ENCODE measurements at places on chromosomes 13 and 19.
A peak's percentile ranks its signal among the peaks of the same experiment; 100 is the strongest.

DNA sequence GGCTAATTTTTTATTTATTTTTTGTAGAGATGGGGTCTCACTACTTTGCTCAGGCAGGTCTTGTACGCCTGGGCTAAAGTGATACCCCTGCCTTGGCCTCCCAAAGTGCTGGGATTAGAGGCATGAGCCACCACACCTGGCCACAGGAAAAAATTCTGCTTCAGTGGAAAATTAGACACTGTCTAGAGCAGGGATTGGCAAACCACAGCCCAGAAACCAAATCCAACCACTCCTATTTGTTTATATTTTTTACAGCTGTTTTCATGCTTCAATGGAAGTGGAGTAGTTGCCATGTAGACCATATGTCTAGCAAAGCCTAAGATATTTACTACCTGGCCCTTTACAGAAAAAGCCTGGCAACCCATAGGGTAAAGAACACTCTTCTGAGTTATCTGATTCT lies 123.7 kb upstream of the MRI1 start:
- DNase-seq = no peak

- DNase-seq = no peak
Measured at GRCh38 chr13:106101201-106101600, 434.3 kb downstream of the EFNB2 start.

DNA sequence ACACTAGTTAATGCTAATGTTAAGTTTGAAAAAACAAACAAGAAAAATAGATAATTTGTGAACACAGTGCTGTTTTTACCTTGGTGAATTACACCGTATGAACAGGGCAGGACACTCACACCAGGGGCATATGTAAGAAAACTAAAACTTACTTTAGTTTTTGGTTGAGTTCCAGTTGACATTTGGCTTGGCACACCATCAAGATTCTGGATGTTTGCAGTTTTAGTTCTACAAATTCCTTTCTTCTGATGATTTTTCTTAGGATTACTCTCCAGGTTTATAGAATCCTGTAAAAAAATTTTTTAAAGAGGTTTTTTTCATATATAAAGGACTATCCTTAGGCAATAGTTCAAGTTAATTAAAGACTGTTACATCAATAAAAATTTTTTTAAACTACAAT lies 238.5 kb upstream of the STARD13 start:
- DNase-seq = no peak

GRCh38 chr19:3753631-3754410 lies 7.7 kb downstream of the APBA3 start:
- no peak for DNase-seq

DNA sequence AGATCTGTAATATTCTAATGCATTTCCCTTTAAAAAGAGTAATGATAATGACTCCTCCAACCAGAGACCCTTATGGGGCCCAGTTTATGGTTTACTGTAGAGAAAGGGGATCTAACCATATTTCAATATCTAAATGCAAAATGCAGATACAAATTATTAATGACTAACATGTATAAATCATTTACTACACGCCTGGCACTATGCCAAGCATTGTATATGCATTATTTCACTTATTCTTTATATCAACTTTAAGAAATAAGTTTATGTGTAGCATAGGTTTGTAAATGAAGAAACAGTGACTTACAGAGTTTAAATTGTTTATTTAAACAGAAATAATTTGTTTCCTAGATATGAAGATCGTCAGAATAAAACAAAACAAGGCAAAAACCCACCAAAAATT lies 86.2 kb upstream of the SCEL start:
- no peak for DNase-seq

DNA sequence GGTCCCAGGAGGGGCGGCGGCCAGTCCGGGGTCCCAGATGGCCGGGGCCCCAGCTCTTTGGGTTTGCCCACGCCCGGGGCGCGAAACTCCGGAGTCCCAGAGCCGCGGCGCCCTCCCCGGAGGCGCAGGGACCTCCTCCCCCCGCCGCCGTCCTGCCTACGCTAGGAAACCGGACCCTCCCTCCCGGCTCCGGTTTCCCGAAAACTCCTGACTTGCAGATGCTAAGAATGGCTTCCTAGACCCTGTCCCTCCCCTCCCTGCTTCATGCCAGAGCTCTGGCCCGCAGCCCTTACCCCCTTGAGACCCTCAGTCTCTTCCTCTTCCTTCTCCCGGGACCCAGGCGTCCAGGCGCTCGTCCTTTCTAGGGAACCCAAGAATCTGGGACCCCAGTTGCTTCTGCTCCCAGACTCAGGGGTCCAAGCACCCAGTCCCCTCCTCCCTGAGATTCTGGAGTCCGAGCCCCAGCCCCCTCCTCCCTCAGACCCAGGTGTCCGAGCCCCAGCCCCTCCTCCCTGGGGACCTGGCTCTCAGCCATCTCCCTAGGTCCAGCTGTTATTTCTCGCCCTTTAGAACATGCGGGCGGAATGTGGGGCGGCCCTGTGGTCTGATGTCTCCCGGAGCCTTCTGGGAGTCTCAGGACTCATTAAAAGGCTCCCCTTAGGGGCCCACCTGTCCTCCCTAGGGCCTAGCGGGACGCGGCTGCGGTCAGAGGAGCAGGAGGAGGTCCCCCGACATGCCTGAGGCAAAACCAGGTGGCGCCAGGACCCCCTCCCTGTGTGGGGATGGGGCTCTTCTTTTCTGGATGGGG lies at the start of gene MYBPC2:
TSS of gene MYBPC2 (plus strand) at position 672 of the 808 bp plus-strand sequence. CDS start at position 734, 62 bp downstream.
- DNase-seq = no peak

DNA sequence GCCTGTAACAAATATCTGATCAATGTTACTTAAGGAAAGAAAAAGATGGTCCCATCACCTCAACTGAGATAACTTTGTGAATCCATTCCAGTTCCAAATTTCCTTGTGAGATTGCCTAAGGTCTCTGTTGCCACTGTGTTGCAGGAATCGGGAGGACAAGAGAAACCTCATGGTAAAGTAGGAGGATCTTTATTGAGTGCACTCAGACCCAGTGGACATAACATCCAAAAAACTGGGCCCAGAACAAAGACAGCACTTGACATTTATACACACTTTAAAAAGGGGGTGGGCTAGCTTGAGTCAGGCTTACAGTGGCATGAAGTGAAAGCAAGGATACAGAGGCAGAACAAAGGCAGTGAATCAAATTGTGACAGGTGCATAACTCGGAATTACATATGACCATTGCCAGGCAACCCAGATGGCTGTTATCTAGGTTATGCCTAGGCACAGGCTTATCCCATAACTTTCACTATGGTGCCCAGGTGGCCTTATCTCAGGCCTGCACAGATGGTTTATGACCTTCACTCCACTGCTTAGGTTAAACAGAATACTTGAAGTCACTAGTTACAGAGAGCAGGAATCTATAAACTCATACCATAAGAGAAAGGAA lies 459.4 kb upstream of the PCDH20 start:
- DNase-seq = no peak

DNA sequence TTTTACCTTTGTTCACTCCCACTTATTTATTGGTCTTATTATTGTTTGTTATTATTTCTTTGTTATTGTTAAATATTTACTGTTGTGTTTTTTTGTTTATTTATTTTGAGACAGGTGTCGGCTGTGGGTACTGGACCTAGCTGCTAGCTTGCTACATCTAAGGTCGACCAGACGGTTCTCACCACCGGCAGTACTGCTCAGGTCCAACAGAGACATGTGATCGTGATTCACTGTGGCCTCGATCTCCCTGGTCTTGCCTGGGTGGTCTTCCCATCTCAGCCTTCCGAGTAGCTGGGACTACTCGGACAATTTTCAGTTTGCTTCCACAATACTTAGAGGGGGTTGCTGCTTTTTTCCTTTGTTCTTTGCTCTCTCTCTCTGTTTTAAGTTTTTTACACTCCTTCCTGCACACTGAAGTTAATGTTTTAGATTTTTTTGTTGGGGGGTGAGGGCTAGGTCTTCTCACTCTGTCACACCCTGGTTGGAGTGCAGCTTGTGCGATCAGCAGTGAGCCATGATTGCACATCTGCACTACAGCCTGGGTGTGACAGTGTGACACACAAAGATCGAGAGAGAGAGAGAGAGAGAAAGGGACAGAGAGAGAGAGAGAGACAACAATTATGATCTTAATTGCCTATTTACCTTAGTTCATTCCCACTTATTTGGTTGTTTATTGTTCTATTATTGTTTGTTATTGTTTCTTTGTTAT lies 1432.4 kb downstream of the UQCRFS1 start:
- no peak for DNase-seq

- no peak for DNase-seq
Measured at GRCh38 chr13:43963726-43964125, 84.0 kb downstream of the LACC1 start.

DNA sequence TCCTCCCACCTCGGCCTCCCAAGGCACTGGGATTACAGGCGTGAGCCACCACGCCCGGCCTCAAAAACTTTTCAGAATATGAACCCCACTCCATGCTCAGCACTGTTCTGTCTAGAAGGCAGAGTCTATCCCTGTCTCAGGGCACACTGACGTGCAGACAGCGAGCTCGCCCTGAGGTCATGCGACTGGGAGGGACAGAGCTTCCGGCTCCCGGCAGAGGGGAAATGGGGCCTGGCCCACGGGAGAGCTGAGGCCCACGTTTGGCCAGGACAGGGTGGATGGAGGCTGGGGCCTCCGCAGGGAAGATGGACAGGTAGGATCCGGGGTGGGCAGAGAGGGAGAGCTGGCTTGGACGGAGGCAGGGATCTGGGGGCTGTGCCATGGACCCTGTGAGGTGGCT lies 2.8 kb upstream of the AZU1 start:
- DNase-seq = no peak

GRCh38 chr13:75652726-75653125 lies 16.6 kb downstream of the LMO7 start:
- no peak for DNase-seq

GRCh38 chr19:29851769-29852521 lies 40.2 kb downstream of the CCNE1 start:
- no peak for DNase-seq

GRCh38 chr13:28510542-28510941 lies 15.6 kb upstream of the FLT1 start:
- DNase-seq = no peak

DNA sequence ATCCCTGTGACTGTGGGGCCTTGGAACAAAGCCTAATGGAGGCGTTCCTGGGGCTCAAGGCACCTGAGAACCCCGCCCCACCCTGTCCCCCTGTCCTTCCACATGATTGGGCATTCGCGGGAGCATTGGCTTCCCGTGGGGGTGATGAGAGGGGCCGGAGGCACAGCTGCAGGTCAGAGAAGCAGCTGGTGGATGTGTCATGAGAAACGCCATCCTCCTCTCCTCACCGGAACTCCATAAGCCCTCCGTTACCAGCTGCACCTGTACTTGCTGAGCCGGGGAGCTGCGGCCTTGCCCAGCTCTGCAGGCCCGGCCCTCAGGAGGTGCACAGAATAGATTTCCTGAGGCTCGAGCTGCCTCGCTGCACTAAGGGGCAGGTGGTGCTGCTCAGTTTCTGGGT lies 42.0 kb downstream of the CAPN12 start:
- DNase-seq = no peak

- DNase-seq = no peak
Measured at GRCh38 chr13:22276616-22277015, 605.7 kb downstream of the FGF9 start.

DNA sequence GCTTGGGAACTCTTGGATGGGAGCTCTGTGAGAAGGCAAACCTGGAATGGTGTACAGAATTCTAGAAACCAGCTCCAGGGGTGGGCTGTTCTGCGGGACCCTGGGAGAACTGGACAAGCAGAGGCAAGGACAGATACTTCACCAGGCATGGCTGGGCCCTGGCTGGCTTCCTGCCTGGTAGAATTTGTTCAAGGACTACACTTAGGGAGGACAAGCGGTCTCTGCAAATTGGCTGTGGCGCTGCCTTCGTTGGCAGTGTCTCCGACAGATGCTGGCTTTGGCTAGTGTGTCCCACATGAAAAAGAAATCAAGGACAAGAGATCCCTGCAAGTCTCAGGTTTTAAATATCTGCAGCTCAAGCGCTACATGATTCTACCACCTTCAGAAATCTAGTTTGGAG lies 12.4 kb downstream of the CEBPG start:
- DNase-seq = no peak

DNA sequence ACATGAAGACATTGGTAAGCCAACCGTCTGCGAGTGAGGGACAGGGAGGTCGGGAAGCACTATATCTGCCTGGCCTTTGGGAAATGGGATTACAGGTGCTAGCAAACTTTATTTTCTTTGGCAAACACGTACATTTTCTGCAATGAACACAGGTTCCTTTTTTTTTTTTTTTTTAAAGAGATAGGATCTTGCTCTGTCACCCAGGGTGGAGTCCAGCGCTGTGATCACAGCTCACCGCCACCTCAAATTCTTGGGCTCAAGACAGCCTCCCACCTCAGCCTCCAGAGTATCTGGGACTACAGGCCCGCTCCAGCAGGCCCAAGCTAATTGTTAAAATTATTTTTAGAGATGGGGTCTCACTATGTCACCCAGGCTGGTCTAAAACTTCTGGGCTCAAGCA lies 24.2 kb downstream of the ELAVL1 start:
- DNase-seq = no peak

GRCh38 chr13:98676239-98676638 lies 76.2 kb downstream of the SLC15A1 start:
- DNase-seq = no peak

- DNase-seq = no peak
Measured at GRCh38 chr19:12984143-12984627, 11.1 kb upstream of the NFIX start.

DNA sequence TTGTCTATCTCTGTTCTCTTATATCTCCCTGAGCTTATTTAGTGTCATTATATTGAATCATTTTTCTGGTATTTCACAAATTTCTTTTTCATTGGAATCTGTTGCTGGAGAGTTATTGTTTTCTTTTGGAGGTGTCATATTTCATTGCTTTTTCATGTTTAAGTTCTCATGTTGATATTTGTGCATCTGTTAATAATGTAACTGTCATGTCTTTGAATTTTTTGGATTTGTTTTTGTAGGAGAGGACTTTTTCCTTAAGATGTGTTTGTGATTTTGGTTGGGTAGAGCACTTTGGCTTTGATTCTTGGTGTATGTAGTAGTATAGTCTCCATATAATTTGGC lies 64.0 kb downstream of the DNAJC3 start:
- DNase-seq = no peak

- DNase-seq = no peak
Measured at GRCh38 chr13:48333976-48334375, 30.4 kb downstream of the RB1 start.

- no peak for DNase-seq
Measured at GRCh38 chr13:20400774-20401173, 124.9 kb downstream of the CRYL1 start.

GRCh38 chr13:30576528-30576927 lies 41.2 kb upstream of the USPL1 start:
- peak; percentile 6 for DNase-seq

- no peak for DNase-seq
Measured at GRCh38 chr13:109384491-109385241, 401.7 kb downstream of the IRS2 start.

GRCh38 chr19:4124638-4125037 lies 716 bp upstream of the MAP2K2 start:
- DNase-seq = no peak

GRCh38 chr19:32091241-32091640 lies 254.2 kb upstream of the ZNF507 start:
- no peak for DNase-seq

GRCh38 chr13:75797239-75797638 lies 161.1 kb downstream of the LMO7 start:
- DNase-seq = no peak

GRCh38 chr19:2012941-2013682 lies 2.4 kb downstream of the BTBD2 start:
- DNase-seq = no peak

- no peak for DNase-seq
Measured at GRCh38 chr13:71808708-71809107, 58.3 kb downstream of the DACH1 start.

- no peak for DNase-seq
Measured at GRCh38 chr13:99296398-99296797, 10.8 kb downstream of the GPR183 start.

- no peak for DNase-seq
Measured at GRCh38 chr13:72849571-72849970, 67.6 kb downstream of the PIBF1 start.

Measured in NCI-H2107 (cell line).